ENCODE measurements at places on chromosomes 4 and X.

DNA sequence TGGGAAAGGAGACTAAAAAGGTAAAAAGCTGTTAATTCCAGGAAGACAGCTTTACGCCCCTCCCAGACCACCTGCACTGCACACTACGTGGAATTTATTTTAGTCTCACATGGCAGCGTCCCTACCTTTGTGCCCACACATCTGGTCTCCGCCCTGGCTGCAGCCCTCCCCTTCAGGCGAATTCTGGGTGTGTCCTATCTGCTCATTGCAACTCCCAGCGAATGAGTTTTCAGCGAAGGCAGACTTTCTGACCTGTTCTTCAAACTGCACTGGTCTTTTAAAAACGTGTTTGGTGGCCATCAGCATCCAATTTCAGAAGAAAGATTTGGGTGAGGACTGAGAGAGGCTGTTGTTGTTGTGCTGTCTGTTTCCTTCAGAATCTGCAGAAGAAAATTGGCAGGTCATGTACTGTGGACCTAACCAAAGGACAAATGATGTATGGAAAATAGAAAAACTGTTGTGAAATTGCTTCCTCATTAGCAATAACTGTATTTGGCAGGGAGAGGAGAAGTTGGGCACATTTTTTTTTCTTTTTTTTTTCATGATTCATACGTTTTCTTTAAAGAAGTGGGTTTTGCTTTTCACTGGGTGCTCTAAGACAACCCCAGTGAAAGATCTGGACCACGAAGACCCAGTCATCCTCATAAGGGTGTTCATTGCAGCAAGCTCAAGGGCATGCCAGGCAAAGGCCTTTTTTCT is 4.2 kb downstream of the TLR8 start:
- DNase-seq = no peak

- no peak for DNase-seq
Observed at GRCh38 chr4:22634541-22635181, 58.1 kb upstream of the GBA3 start.

- DNase-seq = no peak
Observed at GRCh38 chr4:87521757-87522374, 7.3 kb downstream of the SPARCL1 start.

- no peak for DNase-seq
Observed at GRCh38 chrX:136195247-136195646, 47.9 kb downstream of the FHL1 start.

GRCh38 chr4:58749206-58749605 is 1639.0 kb upstream of the IGFBP7 start:
- DNase-seq = no peak

DNA sequence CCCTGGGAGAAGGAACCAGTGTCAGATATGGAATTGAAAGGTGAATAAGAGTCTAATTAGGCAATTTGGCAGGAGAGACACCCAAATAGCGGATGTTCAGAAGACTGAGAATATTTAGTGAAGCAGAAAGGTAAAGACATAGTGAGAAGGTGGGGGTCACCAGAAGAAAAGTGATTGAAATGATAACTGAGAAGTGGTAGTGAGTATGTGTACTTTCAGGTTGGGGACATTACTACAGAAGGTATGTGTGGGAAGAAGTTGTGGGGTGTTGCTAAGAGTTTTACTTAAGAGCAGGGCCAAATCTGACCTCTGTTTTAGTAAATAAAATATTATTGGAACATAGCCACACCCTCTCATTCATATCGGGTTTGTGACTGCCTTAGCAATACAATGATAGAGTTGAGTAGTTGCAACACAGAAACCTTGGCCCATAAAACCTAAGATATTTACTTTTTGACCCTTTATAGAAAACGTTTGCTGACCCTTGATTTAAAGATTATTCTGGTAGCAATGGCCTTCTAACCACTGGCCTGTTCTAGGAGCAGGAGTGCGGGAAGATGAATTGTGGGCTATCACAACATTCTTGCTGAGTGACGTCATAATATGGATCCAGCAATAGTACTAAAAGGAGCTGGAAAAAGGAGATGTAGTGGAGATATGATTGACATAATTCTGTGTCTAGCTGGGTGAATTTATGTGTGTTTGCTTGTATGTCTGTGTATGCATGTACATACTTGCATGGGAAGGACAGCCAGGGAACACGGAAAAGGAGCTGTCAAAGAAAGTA is 115.3 kb downstream of the HS3ST1 start:
- no peak for DNase-seq

DNA sequence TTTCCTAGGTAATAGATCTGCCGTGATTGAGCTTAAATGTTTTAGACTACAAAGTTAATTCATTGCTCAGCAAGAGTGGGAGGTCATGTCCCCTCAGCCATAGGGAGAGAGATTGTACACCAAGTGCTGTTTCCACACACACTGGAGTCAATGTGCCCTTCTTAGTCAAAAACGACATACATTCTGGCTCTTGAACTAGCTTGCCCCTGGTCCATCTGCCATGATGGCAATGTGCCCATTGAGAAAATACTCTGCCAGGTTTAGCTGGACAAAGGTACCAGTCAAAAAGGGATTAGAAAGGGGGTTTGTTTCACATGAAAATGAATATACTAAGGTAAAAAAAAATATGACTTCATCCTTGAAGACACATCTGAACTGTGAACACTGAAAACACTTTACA is 377.1 kb upstream of the ADGRL3 start:
- DNase-seq = no peak

DNA sequence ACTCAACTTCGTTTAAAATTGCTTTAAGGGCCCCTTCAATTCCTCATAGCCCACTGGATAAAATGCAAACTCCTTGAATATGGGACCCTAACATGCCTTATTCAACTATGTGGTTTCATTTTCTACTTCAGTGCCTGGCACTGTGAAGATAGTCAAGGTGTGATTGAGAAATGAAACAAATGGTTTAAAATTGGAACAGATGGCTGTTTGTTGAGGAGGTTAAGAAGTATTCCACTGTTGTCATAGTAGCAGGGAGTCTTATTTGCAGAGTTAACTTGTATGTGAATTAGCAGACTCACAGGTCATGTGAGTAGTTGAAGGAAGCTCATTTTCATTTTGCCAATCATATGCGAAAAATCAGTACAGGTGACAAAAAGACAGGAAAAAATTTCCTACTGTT is 593.3 kb downstream of the KCTD8 start:
- no peak for DNase-seq

All from GDM1 (cell line).